ENCODE measurements at places on chromosomes 6 and 20.

GRCh38 chr6:56647172-56647762 lies 4.6 kb upstream of the DST start:
- no peak for DNase-seq

- no peak for DNase-seq
Observed at GRCh38 chr20:34246126-34246626, 5.0 kb downstream of the ASIP start.

- DNase-seq: no peak
Observed at GRCh38 chr20:59678288-59678687, 73.9 kb downstream of the PHACTR3 start.

DNA sequence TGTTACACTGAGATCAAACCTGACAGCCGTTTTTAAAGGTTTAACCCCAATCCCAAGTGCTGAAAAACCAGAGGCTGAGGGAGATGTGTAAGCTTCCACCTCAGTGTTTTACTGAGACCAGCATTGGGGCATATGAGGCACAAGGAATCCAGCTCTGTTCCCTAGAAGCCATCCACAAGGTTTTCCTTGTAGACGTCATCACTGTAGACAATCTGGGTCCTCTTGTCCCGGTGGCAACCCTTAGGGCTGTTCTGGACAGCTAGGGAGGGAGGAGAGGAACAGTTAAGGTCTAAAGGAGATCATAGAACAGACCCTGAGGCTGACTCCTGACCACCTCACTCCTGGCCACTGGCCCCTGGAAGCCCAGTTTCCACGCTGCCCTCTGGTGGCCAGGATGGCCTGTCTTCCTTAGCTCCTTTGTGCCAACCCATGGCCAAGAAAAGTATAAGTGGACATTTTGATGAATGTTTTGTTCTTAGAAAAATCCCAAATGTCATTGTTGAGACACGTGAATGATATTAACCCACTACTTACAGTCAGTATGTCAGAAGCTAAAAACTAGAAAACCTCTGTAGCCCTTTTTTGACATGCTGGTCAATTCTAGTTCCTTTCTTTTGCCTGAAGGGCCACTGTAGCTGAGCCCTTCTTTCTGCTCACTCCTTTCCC lies 6.4 kb downstream of the CFB start:
- no peak for DNase-seq

Measured in activated CD4-positive, alpha-beta T cell treated with anti-CD3 and anti-CD28 coated beads for 24 hours (primary cell).